CD4-positive, alpha-beta T cell treated with Interleukin-10 for 1 hour (primary cell): ENCODE measurements at places on chromosomes 1 and 21.

GRCh38 chr1:205515781-205516253 lies 11.3 kb downstream of the CDK18 start:
- no peak for DNase-seq

DNA sequence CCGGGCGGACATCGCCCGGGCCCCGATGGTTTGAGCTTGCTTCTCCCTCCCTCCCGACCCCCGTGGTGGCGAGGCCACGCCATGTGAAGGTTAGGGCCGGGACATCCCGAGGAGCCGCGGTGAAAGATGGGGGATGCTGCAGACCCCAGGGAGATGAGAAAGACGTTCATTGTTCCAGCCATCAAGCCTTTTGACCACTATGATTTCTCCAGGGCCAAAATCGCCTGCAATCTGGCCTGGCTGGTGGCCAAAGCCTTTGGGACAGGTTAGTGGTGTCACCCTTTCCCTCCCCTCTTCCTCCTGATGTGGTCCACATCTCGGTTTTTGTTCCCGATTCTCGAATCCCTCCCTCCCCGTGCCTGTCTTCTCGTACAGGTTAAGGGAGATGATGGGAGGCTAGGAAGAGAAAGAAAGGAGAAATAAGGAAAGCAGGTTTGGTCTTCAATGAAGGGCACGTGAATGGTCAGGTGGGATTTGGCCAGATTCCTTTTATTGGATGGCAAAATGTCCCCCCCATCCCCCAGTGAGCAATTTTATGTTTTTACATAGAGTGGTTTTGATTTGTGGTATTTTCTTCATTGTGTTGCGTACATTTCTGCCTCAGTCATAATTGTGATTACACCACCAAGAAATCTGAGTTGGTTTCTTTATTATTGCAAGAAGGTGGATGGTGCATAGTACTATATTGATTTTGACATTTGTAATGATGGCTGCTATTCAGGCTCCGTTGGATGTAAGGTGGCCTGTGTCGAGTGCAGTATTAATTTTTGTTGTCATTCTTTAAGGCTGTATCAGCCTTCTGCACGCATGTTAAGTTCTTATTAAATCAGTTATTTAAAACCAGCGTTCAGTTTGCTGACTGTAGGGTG lies 1.2 kb downstream of the CAMSAP2 start:
- DNase-seq: no peak

GRCh38 chr1:2612591-2613365 lies 20.0 kb downstream of the MMEL1 start:
- DNase-seq: no peak

- DNase-seq: peak; percentile 48
Observed at GRCh38 chr1:168531615-168532345, 12.0 kb downstream of the XCL2 start.

- no peak for DNase-seq
Observed at GRCh38 chr1:224784265-224785039, 145.0 kb upstream of the DNAH14 start.

DNA sequence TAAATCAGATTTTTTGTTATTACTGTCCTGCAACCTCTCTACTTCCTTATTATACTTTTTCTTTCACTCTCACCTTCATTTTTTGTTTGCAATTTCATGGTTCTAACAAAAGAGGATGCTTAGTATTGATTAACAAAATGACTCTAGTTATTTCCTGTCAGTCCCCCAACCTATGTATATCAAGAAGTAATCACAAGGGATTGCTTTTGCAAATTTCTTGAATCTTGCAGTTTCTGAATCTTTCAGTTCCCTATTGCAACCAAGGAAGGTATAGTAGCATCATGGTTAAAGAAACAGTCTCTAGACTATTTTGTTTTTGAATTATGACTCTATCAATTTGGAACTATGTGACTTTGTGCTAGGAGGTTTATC lies 446.9 kb downstream of the NEGR1 start:
- DNase-seq: no peak

DNA sequence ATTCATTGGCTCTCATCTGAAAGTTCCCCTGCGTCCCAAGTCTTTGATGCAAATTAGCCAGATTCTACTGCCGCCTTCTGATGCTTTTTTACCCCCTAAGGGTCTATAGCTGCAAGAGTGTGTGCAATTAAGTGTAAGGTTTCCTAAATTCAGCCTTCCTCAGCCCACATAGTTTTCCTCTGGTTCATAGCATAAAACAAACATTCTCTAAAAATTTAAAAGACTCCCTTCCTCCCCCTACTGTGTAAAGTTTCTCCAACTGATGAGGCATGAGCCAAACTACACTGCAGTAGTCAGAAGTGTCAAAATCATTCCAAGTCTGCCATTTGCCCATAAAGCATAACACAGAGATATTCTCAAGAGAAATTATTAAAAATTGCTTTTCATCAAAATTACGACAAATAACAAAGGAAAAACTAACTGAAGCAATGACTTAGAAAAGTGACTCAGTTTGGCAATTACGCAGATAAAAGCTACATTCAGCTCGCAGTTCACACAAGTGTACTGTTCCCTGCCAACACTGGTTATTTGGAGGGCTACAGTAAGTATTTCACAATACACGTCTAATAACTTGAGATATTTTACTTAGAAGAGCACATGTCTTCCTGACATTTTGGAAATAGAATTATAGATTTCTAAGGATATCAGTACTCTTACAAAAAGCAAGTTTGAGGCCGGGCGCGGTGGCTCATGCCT lies 15.4 kb downstream of the KCNH1 start:
- no peak for DNase-seq

GRCh38 chr1:180250499-180250770 lies 20.4 kb downstream of the LHX4 start:
- DNase-seq: no peak

DNA sequence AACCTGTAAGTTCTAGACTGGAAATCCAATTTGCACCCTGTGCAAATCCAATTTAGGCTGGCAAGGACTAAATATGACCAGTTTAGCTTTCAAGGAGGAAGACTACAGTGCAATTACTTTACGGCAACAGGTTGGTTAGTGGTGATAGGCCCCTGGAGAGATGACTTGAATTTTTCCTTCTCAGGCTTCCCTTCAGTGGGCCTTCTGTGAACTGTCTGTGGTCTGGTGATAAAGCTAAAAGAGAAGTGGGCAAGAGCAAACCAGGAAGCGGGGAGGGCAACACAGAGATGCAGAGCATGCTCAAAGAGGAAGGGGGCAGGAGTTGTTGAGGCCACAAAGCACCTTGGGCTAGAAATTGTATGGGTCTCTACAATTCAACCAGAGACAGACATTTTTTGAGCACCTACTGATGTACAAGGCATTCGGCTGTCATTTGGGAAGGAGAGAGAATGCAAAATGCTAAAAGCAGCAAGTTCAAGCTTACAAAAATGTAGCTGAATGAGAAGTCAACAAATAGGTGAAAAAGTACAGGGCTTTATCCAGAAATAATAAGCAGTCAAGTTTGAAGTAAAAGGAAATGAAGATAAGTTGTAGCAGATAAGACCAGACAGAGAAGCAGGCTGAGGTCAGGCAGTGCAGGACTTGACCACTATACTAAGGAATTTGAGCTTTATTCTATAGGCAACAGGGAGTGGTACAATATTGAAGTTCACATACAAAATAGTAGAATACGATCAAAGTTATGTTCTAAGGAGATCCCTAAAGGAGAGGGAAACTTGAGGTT lies 23.9 kb downstream of the INPP5B start:
- DNase-seq: no peak

GRCh38 chr1:182292193-182292741 lies 99.3 kb downstream of the GLUL start:
- DNase-seq: no peak

DNA sequence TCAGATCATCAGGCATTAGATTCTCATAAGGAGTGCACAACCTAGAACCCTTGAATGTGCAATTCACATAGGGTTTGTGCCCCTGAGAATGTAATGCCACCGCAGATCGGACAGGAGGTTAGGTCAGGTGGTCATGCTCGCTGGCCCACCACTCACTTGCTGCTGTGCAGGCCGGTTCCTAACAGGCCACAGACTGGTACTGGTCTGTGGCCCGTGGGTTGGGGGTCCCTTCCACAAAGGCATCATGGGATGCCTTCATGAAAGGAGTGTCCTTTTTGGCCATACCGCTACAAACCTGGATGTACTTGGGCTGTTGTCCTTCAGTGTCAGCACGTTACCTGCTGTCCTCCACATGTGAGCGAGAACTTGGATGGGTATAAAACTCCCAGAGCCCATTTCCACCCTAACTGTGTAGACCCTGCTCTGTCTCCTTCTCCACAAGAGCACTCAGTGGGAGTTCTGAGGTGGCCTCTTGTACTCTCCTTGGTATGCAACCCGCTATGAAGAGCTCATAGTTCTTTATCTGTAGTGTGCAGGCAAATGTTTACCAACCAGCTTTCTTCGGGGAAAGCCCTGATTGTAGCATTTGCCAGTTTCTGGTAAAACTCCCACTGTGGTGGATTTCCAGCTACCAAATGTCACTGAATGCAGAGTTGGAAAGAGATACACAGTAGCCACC lies 41.7 kb upstream of the SLC19A1 start:
- DNase-seq: no peak

GRCh38 chr1:27306892-27307761 lies 14.8 kb upstream of the TMEM222 start:
- DNase-seq: no peak

DNA sequence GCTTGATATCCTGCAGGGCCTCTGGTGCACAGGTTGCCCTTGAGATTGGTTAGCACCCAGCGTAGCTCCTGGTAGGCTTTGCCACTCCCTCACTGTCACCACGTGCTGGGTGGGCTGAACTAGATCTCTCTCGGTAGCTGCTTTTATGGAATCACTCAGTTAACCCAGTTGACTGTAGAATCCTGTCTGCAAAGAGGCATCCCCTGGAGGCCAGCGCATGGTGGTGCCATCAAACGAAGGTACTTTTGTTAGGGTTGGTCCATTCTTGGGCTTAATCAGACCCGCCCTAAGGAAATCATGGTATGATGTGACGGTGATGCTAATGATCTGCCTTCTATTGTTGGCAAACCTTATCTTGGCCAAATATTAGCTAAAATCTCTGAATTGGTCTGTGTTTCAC lies 153.4 kb downstream of the GALNT2 start:
- no peak for DNase-seq

GRCh38 chr1:219460896-219461815 lies 151.7 kb downstream of the ZC3H11B start:
- DNase-seq: no peak

DNA sequence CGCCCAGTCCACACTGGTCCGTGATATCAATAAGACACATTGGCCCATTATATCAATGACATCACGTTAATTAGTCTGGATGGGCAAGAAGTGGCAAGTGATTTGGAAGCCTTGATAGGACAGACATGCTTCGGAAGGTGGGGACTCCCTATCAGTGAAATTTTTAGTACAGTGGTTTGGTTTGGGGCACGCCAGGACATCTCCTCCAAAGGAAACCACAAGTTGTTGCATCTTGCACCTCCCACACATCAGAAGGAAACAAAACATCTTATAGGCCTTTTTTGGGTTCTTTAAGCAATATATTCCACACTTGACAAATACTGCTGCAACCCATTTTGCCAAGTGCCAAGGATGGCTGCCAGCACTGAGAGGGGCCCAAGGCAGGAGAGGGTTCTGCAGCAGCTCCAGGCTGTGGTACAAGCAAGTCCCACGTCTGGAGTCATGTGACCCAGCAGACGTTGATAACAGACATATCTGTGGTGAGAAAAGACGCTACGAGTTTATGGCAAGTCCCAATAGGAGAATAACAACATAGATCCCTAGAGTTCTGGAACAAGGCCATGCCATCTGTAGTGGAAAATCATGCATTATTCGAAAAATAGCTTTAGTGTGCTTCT lies 95.3 kb upstream of the DISP3 start:
- no peak for DNase-seq

GRCh38 chr1:173451981-173452380 lies 25.2 kb upstream of the PRDX6 start:
- DNase-seq: no peak

GRCh38 chr21:33993286-33994231 lies 78.0 kb upstream of the ATP5PO start:
- no peak for DNase-seq

DNA sequence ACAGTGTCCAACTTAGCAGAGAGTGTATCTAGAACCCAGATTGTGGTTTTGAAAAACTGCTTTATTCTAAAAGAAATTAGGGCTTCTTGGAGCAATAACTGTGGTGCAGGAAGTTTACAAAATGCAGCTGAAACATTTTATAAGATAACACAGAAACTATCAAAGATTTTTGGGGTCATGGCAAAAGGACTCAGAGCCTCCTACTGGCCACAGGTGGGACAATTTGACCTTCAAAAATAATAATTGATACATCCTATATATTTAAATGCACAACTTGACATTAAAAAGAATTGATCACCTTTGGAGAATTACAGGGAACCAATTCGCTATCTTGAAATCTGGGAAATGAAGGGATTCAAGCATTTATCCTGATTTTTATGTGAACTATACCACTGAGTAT lies 235.2 kb downstream of the RPS6KC1 start:
- DNase-seq: no peak

GRCh38 chr1:111481387-111482221 lies 7.8 kb downstream of the C1orf162 start:
- DNase-seq: peak; percentile 68

DNA sequence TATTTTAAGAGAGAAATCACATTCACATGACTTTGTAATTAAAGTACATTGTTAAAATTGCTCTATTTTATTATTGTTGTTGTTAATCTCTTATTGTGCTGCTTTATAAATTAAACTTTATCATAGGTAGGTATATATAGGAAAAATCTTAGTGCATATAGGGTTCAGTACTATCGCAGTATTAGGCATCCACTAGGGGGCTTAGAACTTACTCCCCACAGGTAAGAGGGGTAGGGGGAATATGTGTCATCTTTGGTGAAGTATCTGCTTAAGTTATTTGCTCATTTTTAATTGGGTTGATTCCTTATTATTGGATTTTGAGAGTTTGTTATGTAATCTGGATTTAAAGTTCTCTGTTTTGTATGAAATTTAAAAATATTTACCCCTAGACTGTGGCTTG lies 385.2 kb downstream of the DUSP10 start:
- no peak for DNase-seq

DNA sequence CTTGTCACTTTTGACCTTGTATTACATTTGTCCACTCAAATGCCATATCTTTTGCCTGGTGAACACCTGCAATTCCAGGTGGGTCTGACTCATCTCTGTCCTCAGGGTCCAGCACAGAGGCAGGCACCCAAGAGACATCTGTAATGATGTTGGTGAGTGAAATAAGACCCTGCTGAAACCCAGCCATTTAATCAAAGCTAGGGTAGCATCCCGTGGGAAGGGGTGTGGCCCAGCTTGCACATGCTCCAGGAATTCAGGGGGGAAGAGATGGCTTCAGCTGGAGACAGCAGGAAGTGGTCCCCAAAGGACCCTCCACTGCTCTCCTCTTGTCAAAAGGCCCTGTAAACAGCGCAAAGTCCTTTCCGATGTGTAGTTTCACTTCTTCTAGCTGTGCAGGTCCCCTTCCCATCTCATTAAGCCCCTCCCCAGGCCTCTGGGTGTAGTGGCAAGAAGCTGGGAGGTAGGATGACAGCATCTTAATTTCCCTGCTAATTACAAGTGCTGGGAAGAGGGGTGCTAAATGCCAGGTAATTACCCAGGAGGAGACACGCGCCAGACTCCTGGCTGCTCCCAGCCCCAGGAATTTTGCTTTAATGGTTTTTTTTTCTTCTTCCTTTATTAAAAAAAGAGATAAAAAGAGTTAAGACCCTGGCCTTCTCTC lies 54.4 kb upstream of the TRABD2B start:
- no peak for DNase-seq
